ENCODE measurements at places on chromosomes 7 and 10.

DNA sequence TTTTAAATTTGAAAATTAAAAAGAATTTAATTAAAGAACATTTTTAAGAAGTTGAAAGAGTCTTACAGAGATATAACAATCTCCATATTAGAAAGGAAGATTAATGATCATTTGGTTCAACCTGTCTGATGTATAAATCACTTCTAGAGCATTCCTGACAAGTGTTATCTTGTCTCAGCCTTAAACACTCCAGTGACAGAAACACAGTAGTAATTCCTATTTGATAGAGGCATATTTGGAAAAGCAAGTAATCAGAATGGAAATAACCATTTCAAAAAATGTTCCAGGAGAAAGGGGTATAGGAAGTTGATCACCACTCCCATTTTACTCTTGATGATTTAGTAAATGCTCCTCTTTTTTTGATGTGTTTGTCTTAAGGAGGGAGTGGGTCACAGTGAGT is 213.1 kb upstream of the FAM3C start:
- no peak for DNase-seq

GRCh38 chr10:64175271-64175962 is 654.2 kb downstream of the REEP3 start:
- DNase-seq: no peak

DNA sequence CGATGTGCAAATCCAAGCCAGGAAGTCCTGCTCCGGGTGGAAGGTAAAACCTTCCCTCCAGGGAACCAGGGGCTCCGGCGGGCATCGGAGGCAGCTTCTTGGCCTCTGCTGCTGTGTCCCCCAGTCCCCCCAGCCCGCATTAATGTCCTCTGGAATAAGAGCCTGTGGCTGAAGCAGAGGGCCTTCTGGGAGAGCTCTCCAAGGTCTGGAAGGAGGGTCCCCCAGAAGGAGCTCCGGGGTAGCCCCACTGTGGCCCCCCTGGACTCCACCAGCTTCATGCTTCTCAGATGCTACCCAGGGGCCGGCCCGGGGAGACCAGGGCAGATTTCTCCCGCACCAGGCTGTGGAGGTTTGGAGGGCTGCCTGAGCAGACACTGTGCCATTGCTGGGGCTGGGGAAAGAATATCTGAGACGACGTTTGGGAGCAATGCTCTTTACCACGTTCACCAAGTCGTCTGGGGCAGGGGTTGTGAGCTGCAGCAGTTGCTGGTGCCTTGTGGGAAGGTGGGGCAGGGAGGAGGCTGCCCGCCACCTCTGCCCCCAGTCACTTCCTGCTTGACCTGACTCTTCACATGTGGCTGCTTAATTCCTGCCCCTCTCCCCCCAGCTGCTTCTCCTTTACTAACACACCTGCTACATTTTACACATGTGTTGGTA is 8.3 kb downstream of the ZNF853 start:
- no peak for DNase-seq

- DNase-seq: no peak
Observed at GRCh38 chr10:59098831-59099452, 77.5 kb upstream of the PHYHIPL start.

GRCh38 chr7:17506095-17506494 is 207.6 kb downstream of the AHR start:
- DNase-seq: no peak

- DNase-seq: no peak
Observed at GRCh38 chr7:46705386-46706255, 784.5 kb upstream of the IGFBP3 start.

DNA sequence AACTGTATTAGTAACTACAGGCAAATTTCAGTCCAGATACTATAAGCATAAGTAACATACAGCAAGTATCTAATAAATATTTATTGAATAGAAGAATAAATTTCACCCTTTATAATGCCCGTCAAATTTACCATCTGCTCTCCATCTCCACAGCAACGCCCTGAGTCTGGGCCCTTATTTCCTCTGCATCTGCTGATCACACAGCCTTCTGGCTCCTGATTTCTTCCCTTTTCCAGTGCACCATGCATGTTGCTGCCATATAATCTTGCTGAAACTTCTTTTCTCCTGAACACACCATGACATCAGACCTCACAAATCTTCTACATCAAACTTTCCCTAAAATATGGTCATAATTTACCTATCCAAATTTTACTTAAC is 15.4 kb downstream of the HYCC1 start:
- no peak for DNase-seq

GRCh38 chr7:103150192-103150591 is 1.3 kb upstream of the NAPEPLD start:
- no peak for DNase-seq

GRCh38 chr10:25865267-25865666 is 68.8 kb upstream of the MYO3A start:
- no peak for DNase-seq

GRCh38 chr7:150610233-150610632 is 22.0 kb downstream of the GIMAP6 start:
- no peak for DNase-seq

DNA sequence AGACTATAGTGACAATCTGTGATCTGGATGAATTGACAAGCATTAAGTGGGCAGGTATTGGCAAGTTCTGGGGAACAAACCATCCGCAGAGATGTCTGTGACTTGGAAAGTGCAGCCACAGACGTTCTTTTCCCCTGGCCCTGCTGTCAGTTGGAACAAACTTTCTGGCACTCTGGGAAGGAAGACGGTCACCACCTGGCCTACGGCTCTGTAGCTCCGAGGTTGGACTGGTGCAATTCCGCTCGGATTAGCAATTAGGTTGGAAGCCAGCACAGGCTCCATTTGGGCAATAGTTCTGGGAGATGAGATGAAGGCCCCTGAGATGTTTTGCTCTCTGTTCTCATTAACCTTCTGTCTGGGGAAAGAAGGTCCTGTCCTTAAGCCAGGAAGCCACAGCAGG is 437.5 kb downstream of the CALN1 start:
- DNase-seq: no peak

- DNase-seq: no peak
Observed at GRCh38 chr10:100887761-100888296, 24.9 kb upstream of the SLF2 start.

DNA sequence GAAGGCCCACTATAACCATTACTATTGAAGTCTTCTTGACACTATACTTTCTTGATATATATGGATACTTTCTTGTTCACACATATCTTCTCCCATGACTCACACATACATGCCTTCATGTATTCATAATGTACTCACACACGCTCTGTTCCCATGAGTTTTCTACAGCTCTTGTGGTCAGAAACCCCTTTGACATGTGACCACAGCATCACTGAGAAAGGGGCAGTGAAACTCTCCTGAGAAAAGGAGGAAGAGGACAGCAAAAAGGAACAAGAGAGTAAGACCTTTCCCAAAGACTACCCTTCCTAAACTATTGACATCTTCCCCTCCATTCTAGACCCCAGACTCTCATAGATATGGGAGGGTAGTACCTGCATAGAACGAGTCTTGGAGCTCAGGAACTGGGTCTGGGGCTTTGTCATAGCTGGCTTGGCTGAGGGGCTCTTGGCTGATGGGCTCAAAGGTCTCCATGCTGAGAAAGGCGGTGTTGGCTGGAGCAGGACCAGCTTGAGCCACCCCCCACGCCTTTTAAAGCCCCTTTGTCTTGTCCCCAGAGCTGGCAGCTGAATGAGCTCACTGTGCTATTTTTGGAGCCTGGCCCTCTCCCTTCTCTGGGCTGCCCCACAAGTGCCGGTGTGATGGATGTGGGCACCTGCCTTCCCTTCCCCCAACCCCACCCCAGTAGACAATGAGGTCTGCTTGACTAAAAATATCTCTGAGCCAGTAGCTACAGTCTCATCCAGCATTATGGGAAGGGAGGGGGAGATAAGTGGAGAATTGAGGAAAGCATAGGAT is 5.1 kb downstream of the SYNPO2L start:
- no peak for DNase-seq

- DNase-seq: no peak
Observed at GRCh38 chr7:106901828-106902441, 36.9 kb downstream of the PIK3CG start.

DNA sequence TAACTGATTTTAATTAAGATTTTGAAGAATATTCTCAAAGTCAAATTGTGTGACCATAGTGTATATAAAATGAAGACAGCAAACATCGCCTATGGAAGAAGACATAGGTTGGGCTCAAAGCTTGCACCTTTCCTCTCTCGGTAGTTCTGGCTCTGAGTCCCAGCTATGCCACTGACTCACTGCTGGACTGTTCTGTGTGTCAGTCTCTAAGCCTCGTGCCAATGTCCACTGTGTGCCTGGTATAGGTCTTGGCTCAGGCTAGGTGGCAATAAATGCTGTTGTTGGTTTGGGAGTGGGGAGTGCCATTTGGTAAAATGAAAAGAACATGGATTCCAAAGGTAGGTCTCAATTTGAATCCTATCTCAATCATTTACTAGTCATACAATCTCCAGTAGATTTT is 137.5 kb upstream of the RHEB start:
- no peak for DNase-seq

DNA sequence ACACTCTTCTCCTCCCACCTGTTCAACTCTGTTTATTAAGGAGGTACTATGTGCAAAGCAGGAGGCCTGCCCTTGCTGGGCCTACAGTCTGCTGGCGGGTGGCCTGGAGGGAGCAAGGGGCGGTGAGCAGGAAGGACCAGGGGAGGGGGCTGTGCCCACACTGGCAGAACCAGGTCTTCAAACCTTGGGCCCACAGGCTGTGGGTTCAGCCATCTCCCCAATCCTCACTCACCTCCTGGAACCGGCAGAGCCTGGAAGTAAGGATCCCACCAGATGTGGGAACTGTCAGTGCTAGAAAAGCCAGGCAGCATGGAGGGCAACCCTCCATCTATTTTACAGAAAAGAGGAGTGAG is 50.8 kb downstream of the CAMK2B start:
- DNase-seq: no peak

DNA sequence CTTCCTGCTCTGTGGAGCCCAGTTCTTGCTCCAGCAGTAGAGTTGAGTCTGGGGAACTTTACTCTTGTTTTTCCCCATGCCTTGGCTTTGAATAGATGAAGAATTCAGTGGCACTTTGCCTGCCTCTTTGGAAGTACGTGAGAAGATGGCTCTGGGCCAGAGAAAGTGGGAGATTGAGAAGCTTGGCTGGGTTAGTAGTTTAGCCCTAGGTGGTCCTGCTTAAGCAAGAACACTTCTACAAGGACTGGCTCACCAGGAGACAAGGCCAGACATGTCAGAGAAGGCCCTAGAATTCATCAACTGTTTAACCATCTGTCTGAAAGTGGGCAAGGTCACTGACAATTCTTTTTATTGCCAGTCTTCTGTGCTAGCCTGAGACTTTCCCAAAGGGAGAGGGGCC is 410.3 kb downstream of the TYW1 start:
- no peak for DNase-seq

DNA sequence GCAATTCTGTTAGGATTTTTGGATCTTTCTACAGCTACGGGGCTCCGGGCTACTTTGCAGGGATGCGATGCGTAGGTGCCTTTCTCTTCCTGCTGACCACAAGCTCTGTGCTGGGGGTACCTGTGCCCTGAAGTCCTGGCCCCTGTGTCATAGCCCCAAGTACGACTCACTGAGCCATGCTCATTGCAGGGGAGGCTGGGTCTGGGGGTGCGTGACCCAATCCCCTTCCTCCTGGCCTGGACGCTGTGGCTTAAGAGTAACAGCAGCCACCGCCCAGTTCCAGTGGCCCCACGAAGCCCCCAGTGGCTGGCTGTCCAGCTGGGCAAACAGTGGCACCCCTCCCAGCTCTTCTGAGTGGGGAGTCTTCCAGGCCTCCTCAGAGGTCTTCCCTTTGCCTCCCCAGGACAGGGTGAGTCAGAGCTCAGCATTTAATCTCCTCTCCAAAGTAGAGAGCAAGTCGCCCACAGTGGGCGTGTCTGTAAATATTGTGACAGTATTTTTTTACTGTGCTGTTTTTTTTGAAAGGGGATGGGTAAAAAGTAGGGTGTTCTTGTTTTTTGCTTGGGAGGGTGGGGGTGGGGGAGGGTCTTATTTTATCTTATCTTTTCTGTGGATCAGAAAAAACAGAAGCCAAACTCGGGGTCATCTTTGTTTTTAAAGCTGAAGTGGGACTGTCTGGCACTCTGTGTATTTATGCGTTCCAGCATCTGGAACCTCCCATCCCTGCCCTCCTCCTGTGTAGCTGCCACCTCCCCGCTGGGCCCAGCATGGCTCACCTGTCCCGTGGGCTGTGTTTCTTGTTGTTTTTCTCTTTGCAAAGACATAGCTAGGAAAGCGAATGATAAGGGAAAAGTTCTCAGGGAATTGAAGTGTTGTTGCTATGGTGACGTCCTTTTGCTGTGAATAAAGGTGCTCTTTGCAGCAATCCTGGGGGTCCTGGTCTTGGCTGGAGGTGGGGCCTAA is 8.2 kb downstream of the LFNG start:
- DNase-seq: no peak

GRCh38 chr10:44981172-44982113 is 2.8 kb upstream of the DEPP1 start:
- DNase-seq: no peak

DNA sequence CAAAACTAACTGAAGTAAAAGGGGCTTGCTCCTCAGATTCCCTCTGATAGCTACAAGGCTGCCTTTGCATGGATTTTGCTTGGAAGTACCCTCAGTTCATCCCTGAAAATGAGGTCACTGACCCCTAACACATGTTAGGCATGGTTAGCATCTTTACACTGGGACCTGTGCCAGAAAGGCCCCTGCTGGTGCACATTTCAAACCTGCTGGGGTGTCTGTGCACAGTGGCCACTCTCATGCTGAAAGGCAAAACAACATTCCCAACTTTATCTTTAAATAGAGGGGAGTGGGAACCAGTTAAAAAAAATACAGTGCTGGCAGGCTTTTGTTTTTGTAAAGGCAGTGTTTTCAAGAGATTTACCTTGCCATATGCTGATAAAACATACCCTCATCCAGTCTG is 99.1 kb downstream of the ANK3 start:
- DNase-seq: no peak

- no peak for DNase-seq
Observed at GRCh38 chr7:128734890-128735289, 4.3 kb upstream of the CALU start.

DNA sequence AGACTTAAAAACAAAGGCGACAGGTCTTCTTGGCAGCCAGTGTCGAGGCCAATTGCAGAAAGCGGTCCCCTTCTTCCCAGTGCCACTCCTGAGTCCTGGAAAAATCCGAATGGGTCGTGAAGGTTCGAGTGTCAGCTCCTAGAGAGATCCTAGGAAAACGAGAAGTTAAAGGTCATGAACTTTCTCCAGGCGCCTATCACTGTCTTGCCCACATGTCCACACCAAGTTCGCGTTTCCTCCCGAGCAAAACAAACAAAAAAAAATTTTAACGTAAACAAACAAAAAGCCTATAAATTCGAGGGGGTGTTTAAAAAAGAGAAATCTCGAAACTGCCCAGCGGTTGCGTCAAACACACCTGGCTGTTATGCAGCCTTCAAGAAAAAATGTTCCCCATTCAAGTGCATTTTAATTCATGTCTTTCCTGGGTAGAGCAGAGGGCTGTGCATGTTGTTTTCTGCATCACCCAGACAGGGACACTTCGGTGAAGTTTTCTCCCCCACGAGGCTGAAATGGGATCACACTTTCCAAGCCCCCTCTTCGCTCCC is 1.5 kb downstream of the ARHGAP21 start:
- no peak for DNase-seq

DNA sequence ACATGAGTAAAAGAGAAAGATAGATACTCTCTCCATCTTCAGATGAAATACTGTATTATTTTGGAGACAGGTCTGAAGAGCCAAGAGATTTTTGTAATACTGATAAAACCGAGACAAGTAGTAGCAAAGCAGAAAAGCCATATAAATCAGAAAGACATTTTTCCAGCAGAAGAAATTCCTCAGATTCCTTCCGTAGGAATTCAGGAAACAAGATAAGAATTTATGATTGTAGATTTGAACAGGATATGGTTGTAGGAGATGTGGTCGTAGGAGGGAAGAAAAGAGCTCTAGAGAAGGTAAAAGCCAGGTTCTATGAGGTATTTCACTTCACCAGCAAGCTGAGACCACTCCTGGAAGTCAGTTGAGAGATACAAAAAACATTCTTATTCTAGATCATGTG is 17.6 kb upstream of the AASS start:
- no peak for DNase-seq
